ENCODE measurements at places on chromosomes 1 and 21. TPM values are rescaled to one million over a fixed set of nuclear protein-coding genes. Genes with fewer than 3 reads are reported as not detected.

DNA sequence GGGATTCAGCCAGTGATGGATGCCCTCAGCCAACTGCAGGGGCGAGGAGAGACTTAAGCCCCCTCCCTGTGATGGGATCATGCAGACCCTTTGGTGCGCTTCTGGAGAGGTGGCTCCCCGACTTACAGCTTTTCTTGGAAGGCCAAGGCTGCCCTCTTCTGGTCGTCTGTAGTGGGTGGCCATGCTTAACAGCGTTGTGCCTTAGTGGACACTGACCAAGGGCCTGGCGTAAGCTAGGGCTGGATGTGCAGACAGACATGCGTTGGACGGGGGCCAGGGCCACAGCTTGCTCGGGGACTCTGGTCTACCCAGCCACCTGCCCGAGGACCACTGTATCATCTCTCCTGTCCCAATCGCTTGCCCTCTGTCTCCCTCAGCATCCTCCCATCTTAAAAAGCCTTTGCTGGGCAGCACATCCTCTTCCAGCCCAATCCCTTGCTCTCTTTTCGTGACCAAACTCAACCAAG, 5.5 kb downstream of the AZIN2 start:
- H3K36me3 ChIP-seq: no peaks in the 10 kb centered on the region
- no peak overlapping the region for H3K4me3 ChIP-seq
- H3K27ac ChIP-seq: peak overlapping the region; percentile 67
- ATAC-seq: peak; percentile 64
- H3K27me3 ChIP-seq: no peaks in the 10 kb centered on the region
- H3K4me1 ChIP-seq: peaks cover 28% of the 10 kb centered on the region

DNA sequence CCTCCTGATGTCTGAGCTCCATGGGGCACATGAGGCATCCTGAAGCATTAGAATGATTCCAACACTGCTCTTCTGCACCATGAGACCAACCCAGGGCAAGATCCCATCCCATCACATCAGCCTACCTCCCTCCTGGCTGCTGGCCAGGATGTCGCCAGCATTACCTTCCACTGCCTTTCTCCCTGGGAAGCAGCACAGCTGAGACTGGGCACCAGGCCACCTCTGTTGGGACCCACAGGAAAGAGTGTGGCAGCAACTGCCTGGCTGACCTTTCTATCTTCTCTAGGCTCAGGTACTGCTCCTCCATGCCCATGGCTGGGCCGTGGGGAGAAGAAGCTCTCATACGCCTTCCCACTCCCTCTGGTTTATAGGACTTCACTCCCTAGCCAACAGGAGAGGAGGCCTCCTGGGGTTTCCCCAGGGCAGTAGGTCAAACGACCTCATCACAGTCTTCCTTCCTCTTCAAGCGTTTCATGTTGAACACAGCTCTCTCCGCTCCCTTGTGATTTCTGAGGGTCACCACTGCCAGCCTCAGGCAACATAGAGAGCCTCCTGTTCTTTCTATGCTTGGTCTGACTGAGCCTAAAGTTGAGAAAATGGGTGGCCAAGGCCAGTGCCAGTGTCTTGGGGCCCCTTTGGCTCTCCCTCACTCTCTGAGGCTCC, 11.1 kb upstream of the RASSF5 start:
- H3K27me3 ChIP-seq: no peaks in the 10 kb centered on the region
- ATAC-seq: peak; percentile 64

GRCh38 chr21:32411350-32412161, 950 bp upstream of the EVA1C start:
- peaks cover 12% of the 10 kb centered on the region for H3K36me3 ChIP-seq
- H3K27me3 ChIP-seq: no peaks in the 10 kb centered on the region
- H3K27ac ChIP-seq: peak overlapping the region; percentile 97
- peak overlapping the region; percentile 97 for H3K4me3 ChIP-seq

DNA sequence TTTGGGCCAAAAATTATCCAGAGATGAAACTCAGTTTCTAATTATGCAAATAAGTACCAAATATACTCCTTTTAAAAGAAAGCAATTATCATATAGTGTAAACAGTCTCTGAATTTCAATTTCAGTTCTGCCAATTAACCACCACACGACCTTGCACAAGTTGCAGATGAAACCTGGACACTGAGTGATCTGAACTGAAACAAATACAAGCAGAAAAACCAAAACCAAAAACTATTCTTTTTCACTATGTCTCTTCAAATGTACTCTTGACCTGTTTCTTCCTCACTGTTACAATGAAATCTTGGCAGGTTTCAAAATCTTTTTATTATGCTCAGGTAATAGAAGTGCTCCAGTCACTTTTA, 79.2 kb downstream of the TYW3 start:
- H3K4me1 ChIP-seq: no peaks in the 10 kb centered on the region
- H3K27me3 ChIP-seq: peaks cover 4% of the 10 kb centered on the region
- no peak for ATAC-seq
- no peak overlapping the region for H3K27ac ChIP-seq
- no peaks in the 10 kb centered on the region for H3K36me3 ChIP-seq

Gene NLRP3
- 0.50 TPM for total RNA-seq

Gene TFF2
- not detected for total RNA-seq

Gene KCNJ10
- not detected for total RNA-seq

Gene LHX8
- total RNA-seq: not detected

Gene SSBP3
- 56.3 TPM for total RNA-seq

Gene CD53
- 427 TPM for total RNA-seq
